ENCODE measurements at places on chromosomes 5 and 9. TPM values are rescaled to one million over a fixed set of nuclear protein-coding genes. Genes with fewer than 3 reads are reported as not detected.

DNA sequence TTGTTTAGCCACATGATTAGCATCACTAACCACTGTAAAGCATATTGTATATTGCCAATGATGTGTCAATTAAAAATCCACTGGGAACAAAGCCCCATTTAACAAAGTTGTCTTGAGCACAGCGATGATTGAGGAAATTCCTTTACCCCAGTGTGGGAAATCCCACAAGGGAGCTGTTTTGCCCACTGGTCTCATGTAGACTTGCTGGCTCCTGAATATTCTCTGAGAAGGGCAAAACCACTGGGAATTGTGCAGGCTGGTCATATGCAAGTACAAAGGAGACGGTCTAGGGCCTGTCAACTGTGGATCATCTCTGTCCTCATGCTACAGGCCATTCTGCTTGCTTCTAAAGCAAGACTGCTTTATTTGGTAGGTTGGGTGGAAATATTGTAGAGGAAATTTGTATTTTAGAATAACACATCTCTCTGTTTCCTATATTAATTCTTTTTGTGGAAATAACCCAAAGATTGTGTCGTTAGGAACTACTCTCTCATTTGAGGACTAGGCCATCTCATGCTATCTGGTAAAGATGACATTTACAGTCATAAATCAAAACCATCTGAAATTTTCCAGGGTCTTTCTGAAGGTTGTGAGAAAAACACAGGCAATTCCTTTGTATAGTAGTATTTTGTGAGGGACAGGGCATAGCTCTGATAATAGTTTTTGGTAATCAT, 60.2 kb downstream of the PARP8 start:
- DNase-seq = no peak

DNA sequence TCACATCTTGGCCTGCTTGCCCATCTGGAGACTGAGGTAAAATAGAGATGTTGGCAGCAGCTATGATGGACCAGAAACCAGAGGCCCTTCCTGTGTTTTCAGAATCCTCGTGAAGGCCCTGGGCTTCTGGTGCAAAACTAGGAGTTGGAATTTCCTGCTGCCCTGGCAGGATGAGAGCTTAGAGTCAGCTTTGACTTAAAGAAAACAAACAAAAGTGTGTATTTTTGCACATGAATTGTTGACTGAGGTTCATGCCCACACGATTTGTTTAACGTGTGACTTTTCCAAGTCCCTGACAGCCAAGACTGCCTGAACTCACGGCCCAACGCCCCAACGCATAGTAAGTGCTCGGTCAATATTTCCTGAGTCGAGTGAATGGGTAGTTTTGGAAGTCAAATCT, 303.1 kb downstream of the MLLT3 start:
- no peak for DNase-seq

SPATA31E1 gene
- not detected for total RNA-seq

DNA sequence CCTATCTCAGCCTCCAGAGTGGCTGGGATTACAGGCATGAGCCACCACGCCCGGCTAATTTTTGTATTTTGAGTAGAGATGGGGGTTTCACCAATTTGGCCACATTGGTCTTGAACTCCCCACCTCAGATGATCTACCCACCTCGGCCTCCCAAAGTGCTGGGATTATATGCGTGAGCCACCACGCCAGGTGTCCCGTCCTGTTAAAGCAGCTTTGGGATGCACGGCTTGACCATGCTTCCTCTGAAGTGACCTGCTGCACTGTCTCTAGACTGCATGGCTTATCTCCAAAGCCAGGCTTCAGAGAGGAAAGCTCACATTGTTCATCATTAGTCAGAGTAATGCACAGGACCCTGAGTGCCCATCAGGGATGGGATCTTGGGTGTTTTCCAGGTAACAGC, 45.4 kb downstream of the SEMA4D start:
- no peak for DNase-seq

GRCh38 chr5:38723426-38723825, 122.4 kb upstream of the OSMR start:
- no peak for DNase-seq

DNA sequence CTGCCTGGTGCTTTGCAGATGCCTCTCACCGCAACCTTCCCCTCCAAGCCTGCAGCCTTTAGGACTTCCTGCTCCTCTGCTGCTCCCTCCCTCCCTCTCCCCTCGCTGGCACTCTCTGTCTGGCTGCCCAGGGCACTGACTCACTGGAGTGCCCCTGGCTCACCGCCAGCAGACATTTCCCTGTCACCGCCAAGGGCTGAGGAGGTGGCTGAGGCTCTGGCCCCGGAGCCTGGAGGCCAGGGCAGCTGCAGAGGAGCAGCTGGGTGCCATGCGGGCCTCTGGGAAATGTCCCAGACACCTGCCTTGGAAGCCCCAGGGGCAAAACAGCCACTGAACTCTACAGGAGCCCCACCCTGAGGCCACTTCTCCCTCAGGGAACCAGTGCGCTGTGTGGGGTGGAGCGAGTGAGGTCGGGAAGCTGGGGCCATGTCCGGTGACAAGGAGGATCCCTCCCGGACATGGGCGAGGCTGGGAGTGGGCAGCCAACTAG, 53.4 kb downstream of the TENT4A start:
- DNase-seq = peak; percentile 74

CCIN gene
- not detected for total RNA-seq

DNA sequence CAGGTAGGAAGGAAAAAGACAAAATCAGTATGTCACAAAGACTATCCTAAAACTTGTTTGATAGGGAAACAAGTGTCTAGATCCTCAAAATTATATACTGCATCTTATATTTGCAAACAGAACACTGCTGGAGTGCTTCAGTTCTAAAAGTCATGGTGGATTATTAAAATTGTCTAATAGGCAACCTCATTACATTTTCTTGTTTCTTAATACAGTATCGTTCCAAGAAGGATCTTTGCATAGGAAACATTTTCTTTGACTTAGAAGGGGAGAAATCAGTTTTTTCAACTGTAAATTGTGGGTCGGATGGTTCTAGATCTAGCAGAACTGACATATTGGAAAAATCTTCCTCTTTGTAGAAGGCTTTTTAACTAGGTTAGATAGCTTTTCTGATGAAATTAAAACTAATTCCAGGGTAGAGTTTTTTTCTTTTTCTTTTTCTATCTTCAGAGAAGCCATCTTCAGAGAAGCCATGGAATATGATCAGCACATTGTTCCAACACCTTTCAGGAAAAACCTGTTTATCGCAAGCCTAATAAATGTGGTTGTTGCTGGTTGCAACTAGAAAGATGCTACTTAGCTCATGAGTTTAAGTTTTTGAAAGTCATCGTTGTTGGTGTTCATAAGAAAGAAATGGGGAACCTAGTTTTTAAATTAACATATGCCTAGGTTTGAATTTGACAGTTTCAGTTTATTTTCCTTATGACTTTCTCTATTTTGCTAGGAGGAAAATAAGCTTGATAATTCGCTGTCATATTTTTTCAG, 7.4 kb downstream of the CPEB4 start:
- DNase-seq = no peak

GRCh38 chr5:79536193-79536906, 22.4 kb upstream of the HOMER1 start:
- no peak for DNase-seq

- DNase-seq = peak; percentile 31
These were observed 74.6 kb downstream of the UBAP1 start for GRCh38 chr9:34253460-34253837.

GRCh38 chr5:134091626-134092121, 22.8 kb upstream of the TCF7 start:
- DNase-seq = no peak

HDHD3 gene
- 21.1 TPM for total RNA-seq

TICAM2 gene
- total RNA-seq = 2.0 TPM

- DNase-seq = no peak
These were observed 90.9 kb downstream of the ANKRD55 start for GRCh38 chr5:56142233-56142613.

GRCh38 chr5:144042156-144042555, 128.3 kb downstream of the YIPF5 start:
- no peak for DNase-seq

DNA sequence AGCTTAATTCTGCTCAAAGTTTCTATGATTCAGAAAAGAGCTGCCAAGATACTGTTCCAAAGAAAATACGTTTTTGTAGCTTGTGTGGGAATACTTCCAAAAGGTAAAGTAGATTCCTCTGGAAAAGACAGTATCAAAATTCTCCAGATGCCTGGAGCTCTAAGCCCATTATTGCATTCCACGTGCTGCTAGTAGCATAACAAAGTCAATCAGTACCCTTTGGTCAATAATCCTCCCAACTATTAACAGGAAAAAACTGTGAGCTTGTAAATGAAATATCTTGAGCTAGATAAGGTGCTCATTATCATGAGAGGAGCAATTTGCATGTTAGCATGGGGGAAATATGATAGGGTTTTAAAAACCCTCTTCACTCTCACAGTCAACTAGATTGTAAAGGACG, 229.5 kb upstream of the TYRP1 start:
- no peak for DNase-seq

- DNase-seq = no peak
These were observed 198.7 kb upstream of the KLF9 start for GRCh38 chr9:70613024-70613768.

FKBP15 gene
- 8.6 TPM for total RNA-seq

DNA sequence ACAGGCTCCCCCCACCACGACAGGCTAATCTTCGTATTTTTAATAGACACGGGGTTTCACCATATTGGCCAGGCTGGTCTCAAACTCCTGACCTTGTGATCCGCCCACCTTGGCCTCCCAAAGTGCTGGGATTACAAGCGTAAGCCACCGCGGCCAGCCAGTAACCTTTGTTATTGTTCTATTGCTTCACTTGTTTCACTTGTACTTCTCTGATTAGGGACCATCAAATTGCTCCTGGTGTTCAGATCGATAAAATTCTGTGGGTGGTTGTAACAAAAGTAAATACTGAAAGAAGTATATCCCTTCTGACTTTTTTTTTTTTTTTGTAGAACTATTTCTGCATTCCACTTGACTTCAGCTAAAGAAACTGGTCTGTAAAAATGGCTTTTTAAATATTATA, 445.5 kb upstream of the CDH10 start:
- DNase-seq = no peak

DNA sequence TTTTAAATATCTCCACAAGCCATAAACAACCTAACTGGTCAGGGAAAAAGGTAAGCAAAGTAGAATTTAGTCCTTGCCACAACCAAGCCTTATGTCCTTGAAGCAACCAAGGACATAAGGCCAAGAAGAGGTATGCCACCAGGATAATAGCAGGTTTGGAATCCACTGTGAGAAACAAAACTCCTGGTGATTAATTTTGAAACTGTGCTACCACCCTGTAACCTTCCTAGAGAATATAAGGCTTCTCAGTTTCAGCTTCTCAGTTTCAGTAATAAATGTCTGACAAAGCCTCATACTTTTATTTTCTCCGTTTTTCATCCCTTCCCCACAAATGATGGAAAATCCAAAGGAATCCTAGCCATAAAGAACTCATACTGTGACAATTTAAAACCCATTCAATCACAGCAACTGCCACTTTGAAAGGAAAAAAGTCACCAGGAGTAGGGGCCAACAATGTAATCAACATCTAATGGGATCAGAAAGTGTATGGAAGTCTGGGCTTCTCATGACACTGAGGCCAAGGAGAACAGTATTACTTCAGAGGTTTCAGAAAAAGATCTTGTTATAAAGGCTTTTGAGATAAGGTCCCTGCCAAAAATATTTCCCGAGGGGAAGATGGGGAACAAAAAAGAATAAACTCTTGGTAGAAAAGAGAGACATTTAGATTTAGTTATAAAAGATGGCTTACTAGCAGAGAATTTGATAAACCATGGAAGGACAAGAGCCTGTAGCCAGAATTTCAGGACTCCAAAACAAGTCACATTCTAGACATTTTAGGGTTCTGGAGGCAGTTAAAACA, 189.2 kb downstream of the TSSK1B start:
- no peak for DNase-seq

GRCh38 chr5:57174128-57174889, 450 bp downstream of the GPBP1 start:
- no peak for DNase-seq

NMUR2 gene
- total RNA-seq = not detected

- DNase-seq = peak; percentile 17
These were observed 9.0 kb downstream of the MYMK start for GRCh38 chr9:133515615-133516255.

DNA sequence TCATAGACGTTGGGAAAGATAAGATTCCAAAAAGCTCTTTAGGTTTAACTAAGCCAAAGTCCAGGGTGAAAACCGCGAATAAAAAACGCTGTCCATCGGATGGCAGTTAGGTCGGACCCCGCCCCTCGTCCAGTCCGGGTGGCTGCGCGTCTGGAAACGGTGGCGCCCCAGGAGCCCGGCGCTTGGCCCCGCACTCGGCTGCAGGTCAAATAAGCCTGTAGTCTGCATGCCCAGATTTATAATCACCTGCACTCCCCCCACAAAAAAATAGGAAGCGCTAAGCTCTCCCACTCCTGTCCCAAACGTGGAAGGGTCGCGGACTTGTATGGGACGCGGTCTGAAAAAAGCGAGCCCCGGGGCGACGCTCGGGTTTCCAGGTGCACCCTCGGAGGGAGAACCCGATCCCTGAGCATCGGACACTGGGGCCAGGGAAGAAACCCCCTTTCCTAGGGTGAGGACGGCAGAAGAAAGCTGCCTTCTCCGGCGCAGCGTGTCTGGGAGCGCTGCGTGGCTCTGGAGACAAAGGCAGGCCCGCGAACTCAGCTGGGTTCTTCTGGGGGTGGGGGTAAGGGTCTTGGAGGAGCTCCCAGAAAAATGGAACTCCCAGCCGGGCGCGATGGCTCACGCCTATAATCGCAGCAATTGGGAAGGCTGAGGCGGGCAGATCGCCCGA, 923 bp upstream of the ZBTB5 start:
- peak; percentile 76 for DNase-seq

DNA sequence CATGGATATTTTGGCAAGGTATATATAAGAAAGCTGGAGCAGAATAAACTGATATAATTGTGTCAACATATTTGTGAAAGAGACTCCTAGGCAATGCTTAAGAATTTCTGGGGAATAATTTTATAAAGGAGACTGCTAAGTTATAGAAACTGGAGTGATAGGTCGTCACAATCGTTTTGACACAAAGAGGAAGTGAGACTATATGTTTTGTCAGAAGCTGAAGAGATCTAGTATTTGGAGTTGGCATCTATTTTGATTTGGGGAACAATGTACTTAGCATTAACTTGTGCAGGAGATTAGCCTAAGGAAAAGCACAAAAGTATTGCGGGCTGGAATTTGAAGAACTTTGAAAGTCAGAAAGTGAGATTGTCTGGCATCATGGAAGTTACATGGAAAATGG, 582.5 kb downstream of the TAF11L14 start:
- no peak for DNase-seq

GRCh38 chr5:111792471-111793058, 35.6 kb upstream of the NREP start:
- DNase-seq = no peak
